Spinal cord (tissue), 10 donors: ENCODE measurements at places on chromosomes 4 and X. TPM values are rescaled to one million over a fixed set of nuclear protein-coding genes. Genes with fewer than 3 reads are reported as not detected.

Gene DCLK2
- 100 TPM for total RNA-seq

Gene TCEAL6
- total RNA-seq, result 6.2 TPM

DNA sequence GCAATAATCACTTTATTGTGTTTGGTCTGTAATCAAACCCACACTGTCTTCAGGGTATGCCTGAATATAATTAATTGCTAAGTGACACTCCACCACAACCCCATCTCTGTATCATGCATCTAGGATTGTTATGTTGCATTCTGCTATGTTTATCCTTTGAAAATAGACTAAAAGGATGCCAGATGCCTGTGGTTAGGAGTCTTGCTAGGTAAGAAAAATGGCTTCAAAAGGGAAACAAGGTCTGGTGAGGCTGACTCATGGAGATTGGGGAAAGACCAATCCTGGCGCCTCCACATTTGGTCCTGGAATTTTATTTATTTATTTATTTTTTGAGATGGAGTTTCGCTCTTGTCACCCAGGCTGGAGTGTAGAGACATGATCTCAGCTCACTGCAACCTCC, 360.5 kb upstream of the SLC7A11 start:
- H3K27me3 ChIP-seq, result no peaks in the 10 kb centered on the region
- no peaks in the 10 kb centered on the region for H3K36me3 ChIP-seq
- no peak overlapping the region for H3K27ac ChIP-seq
- DNase-seq, result no peak
- H3K4me3 ChIP-seq, result no peak overlapping the region
- no peaks in the 10 kb centered on the region for H3K4me1 ChIP-seq

Gene PAGE2B
- 0.99 TPM for total RNA-seq

DNA sequence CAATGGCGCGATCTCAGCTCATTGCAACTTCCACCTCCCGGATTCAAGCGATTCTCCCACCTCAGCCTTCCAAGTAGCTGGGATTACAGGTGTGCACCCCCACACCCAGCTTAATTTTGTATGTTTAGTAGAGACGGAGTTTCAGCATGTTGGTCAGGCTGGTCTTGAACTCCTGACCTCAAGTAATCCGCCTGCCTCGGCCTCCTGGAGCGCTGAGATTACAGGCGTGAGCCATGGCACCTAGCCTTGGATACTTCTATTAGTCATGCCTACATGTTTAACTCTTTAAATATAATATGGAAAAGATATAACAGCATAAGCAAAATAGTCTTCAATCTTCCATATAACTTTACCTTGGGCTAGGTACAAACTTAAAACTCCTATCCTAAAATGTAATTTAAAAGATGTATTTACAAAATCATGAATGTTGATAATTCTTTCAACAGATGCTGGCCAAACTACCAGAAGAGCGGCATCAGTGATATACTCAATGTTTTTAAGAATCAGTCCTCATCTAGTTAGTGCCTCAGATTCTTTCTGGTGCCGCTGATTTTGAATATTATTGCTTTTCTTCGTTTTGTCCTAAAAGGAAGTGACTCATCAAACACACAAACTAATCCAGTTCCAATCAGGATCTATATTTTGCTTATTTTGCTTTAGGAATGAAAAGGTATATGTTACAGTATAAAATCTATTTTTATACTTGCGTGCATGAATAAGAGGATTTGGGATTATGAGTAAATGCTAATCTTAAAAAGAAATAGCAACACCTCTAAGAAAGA, 23.7 kb downstream of the FAM241A start:
- no peaks in the 10 kb centered on the region for H3K27me3 ChIP-seq
- no peak overlapping the region for H3K4me3 ChIP-seq
- no peaks in the 10 kb centered on the region for H3K36me3 ChIP-seq
- H3K4me1 ChIP-seq, result no peaks in the 10 kb centered on the region

DNA sequence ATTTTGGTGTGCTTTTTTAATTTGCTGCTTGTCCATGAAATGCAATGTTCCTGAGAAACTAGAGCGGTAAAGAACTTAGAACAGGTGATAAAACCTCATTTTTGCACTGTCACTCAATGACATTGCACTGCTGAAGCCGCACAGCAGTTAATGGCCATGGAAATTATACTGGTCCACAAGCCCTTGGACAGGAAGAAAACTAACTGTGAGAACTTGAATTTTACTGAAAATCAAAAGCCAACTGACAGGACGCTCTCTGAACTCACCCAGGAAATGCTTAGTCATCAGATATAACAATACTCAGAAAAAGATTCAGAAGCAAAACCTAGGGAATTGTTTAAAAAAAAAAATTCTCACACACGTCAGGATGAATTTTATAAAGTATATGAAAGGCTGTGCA, 246.4 kb upstream of the SLC7A11 start:
- no peaks in the 10 kb centered on the region for H3K4me1 ChIP-seq
- no peak overlapping the region for H3K27ac ChIP-seq
- H3K36me3 ChIP-seq, result no peaks in the 10 kb centered on the region
- DNase-seq, result no peak
- no peaks in the 10 kb centered on the region for H3K27me3 ChIP-seq

DNA sequence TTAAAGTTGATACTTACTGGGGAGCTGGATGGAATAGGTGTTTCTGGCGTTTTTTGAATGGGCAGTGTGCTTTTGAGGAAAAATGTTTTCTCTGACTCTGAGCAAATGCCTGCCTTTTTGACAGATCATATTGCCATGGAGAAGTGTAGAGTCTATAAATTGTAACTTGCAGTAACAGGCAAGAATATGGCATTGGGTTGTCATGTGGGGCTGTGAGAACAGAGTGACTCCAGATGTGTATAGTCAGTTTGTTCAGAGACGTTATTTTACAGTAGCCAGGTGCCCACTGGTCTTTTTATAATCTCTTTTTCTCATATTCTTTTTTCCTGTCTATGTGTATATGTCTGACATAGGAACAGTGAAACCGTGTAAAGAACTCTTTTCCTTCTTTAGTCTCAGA, 40.8 kb downstream of the RAPGEF2 start:
- no peaks in the 10 kb centered on the region for H3K36me3 ChIP-seq
- H3K4me3 ChIP-seq, result no peak overlapping the region
- no peaks in the 10 kb centered on the region for H3K27me3 ChIP-seq
- H3K27ac ChIP-seq, result no peak overlapping the region
- peak; percentile 15 for DNase-seq

GRCh38 chrX:79366873-79367749, at the start of gene ITM2A:
ITM2A (minus strand) TSS chrX:79367334; CDS start chrX:79367215, 119 bp downstream.
- H3K36me3 ChIP-seq, result no peaks in the 10 kb centered on the region
- H3K27me3 ChIP-seq, result peaks cover 4% of the 10 kb centered on the region
- peak within 1 kb of the TSS; percentile 29 for H3K27ac ChIP-seq
- peaks cover 10% of the 10 kb centered on the region for H3K4me1 ChIP-seq

- DNase-seq, result no peak
- no peak overlapping the region for H3K4me3 ChIP-seq
- no peak overlapping the region for H3K27ac ChIP-seq
These were observed 25.4 kb upstream of the SLAIN2 start for GRCh38 chr4:48315728-48316630.

- no peaks in the 10 kb centered on the region for H3K4me1 ChIP-seq
- no peak overlapping the region for H3K27ac ChIP-seq
- H3K4me3 ChIP-seq, result no peak overlapping the region
- H3K27me3 ChIP-seq, result peaks cover 6% of the 10 kb centered on the region
These were observed 46.8 kb downstream of the CLCN4 start for GRCh38 chrX:10203617-10204016.

DNA sequence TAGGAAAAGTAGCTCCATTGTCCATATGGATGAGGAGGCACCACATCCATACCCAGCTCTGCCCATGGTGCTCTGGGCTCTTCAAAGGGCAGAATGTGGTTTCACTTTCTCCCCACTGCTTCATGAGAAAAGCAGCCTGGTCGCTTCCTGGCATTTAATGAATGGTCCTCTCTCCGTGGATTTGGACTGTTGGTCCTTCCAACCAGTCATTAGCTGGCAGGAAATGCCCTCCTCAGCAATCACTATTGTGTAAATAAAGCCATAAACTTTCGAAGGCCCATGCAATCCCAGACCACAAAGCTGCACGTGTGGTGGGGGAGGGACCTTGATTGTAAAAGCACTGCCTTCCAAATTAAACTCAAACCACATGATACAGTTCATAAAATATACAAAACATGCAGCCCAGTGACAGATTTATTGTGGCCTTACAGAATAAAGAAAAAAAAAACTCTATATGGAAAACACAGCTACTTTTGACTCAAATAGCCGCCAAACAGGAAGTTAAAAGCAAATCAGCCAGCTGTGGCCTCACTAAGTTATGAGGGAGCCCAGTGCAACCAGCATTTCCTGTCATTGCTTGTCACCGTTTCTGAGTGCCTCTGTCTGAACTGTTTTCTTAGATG, 8.1 kb downstream of the MBNL3 start:
- no peaks in the 10 kb centered on the region for H3K4me1 ChIP-seq
- H3K27me3 ChIP-seq, result no peaks in the 10 kb centered on the region
- DNase-seq, result no peak
- H3K36me3 ChIP-seq, result no peaks in the 10 kb centered on the region
- peak overlapping the region; percentile 70 for H3K27ac ChIP-seq

- H3K27ac ChIP-seq, result no peak overlapping the region
- no peaks in the 10 kb centered on the region for H3K4me1 ChIP-seq
- H3K4me3 ChIP-seq, result no peak overlapping the region
These were observed 32.0 kb upstream of the COL25A1 start for GRCh38 chr4:109334129-109335105.

Gene PSAPL1
- total RNA-seq, result not detected

GRCh38 chrX:10633722-10634121, 13.3 kb upstream of the MID1 start:
- H3K27me3 ChIP-seq, result no peaks in the 10 kb centered on the region
- DNase-seq, result no peak
- H3K4me1 ChIP-seq, result peaks cover 3% of the 10 kb centered on the region

DNA sequence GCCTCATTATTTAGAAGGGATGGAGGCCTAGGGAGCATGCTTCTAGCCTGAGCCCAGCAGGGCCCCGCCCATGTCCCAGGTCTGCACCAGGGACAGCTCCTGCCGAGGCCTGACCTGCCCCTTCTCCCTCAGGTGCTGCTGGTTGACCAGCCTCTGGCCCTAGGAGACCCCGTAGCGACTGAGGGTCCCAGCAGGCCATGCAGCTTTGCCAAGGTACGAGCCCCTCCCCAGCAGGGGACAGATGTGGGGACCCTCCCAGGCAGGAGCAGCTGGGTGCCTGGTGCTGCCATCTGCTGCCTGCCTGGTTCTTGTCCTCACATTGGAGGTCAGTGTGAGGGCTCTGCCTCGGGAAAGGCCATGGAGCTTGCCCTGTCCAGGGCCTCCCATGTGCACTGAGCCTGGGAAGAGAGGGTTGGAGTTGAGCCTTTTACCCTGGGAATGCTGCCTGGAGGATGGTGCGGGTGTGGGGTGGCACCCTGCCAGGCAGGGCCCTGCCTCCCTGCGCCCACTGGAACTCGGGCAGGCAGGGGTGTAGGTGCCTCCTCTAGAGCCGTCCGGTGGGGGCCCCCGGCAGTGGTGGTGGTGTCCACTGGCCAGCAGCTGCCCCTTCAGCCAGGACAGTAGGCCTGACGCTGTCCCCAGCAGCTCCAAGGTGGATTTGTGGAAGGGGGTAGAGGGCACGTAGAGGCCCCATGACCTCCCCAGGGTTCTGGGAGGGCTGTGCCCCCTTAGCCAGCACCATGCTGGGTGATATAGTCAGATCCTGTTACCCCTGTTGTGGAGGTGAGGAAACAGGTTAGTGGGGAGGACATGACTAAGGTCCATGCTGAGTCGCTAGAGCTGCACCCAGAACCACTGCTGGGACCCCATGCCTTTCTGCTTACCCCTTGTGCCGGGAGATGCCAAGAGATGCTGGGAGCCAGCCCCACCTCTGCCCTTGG, 2.2 kb upstream of the MSANTD1 start:
- peaks cover 82% of the 10 kb centered on the region for H3K36me3 ChIP-seq
- no peak for DNase-seq
- H3K4me3 ChIP-seq, result no peak overlapping the region

DNA sequence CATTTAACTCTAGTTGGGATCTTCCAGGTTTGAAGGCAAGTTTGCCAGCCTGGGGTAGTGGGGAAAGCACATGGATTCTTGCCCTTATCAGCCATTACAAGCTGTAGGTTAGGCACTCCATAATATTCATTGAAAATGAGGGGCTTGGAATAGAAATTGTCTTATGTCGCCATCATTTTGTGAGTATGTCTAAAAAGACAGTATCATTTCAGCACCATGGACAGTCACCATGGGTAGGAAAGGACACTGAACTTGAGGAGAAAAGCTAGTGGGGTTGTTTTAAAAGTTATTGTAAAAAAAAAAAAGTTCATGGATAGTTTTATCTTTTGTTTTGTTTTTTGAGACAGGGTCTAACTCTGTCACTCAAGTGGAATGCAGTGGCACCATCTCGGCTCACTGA, 356.1 kb downstream of the HNRNPD start:
- no peaks in the 10 kb centered on the region for H3K36me3 ChIP-seq
- no peaks in the 10 kb centered on the region for H3K27me3 ChIP-seq
- no peaks in the 10 kb centered on the region for H3K4me1 ChIP-seq
- H3K27ac ChIP-seq, result no peak overlapping the region
- H3K4me3 ChIP-seq, result no peak overlapping the region

DNA sequence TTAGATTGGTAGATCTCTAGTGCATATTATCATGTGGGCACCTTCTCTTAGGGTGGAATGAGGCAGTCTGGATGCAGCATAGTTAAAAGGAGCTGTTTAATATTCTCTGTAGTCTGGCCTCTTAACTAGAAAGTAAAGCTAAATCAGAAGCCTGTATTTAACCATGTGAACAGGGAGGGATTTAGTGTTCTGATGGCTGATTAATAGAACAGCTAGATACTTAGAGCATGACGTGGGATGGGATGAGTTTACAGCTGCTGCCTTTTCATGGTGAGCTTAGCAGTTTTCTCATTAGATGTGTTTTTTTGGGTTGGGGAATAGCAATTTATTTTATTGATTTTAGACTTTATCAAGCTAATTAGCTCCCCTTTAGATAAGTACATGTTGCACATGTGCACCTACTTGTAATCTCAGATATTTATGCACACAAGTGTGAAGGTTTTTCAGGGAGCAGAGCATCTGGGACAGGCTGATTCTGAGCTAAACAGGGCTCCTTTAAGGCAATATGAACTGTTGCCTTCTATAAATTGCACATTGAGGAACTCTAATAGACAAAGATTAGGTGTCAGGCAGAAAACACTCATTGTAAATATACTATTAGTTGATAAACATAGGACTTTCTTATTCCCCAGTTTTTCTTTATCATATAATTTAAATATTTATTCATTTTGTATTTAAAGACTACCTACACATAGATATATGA, 34.1 kb downstream of the YIPF6 start:
- no peaks in the 10 kb centered on the region for H3K27me3 ChIP-seq
- no peak overlapping the region for H3K27ac ChIP-seq
- H3K36me3 ChIP-seq, result no peaks in the 10 kb centered on the region
- H3K4me1 ChIP-seq, result no peaks in the 10 kb centered on the region
- no peak overlapping the region for H3K4me3 ChIP-seq

GRCh38 chr4:111946800-111947199, 198.5 kb upstream of the FAM241A start:
- no peak overlapping the region for H3K27ac ChIP-seq
- no peaks in the 10 kb centered on the region for H3K27me3 ChIP-seq

GRCh38 chrX:28085653-28086052, 104.4 kb upstream of the DCAF8L1 start:
- no peak overlapping the region for H3K27ac ChIP-seq
- no peak overlapping the region for H3K4me3 ChIP-seq
- DNase-seq, result no peak
- H3K36me3 ChIP-seq, result no peaks in the 10 kb centered on the region
- H3K27me3 ChIP-seq, result peaks cover under 1% of the 10 kb centered on the region
